ENCODE measurements at places on chromosomes 12 and 14.

DNA sequence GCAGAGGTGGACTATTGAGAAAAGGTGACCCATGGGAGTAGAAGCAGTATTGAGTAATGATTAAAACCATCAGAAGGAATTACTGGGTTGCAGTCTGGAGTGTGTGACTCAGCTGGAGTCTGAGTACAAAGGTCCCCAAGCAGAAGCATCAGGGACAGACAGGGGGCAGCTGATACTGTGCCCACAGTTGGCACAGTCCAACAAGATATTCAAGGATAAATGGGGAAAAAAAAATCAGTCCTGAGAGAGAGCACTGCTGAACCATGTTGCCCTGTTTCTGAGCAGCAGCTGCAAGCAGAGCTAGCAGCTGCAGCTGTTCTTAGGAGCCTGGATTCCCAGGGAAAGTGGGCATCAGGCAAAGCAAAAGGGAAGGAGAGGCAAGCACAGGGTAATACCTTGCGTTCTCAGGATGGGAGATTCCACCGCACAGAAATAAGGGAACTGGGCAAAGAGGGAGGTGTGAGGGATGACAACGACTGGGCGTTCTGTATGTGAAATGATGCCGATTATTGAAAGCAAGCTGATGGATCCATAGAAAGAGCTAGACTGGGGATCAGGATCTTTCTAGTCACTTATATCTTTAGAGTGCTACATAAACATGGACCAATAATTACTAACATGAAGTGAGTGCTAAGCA lies 17.7 kb downstream of the NEUROD4 start:
- no peak for DNase-seq

- no peak for DNase-seq
Observed at GRCh38 chr12:65879878-65880277, 55.6 kb downstream of the HMGA2 start.

- DNase-seq, result no peak
Observed at GRCh38 chr14:103849151-103849886, 1.9 kb upstream of the PPP1R13B start.

DNA sequence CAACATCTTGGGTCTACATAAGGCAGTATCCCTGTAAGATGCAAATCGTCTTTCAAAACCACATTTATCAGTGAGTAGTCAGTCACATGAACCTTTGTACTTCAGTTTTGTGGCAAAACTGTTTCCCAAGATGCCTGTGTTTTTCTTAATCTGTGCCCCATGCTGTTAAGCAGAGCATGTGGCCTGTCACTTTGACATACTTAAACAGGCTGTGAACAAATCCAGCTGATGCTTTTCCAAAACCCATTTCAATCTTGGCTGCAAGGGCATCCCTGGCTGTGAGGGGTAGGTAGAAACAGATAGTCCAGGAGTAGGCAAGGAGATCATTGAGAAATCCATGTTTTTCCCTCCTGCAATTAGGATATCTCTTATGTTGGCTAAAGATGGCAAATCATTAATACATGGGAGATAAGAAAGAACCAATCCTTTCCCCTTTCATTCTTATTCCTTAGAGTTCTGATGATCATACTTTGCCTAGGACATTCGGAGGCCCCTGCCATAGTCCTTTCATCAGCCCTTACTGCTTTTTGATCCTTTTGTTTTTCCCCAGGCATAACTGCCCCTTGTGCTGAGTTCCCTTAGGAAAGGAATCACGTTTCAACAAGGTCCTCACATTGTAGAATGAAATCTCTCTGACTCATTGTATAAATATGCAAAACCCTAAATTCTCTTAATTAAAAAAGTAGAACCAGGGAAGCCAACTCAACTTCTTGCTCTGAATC lies 121.1 kb upstream of the EEA1 start:
- DNase-seq, result no peak

GRCh38 chr12:57741844-57742738 lies 2.7 kb upstream of the TSPAN31 start:
- DNase-seq, result no peak

DNA sequence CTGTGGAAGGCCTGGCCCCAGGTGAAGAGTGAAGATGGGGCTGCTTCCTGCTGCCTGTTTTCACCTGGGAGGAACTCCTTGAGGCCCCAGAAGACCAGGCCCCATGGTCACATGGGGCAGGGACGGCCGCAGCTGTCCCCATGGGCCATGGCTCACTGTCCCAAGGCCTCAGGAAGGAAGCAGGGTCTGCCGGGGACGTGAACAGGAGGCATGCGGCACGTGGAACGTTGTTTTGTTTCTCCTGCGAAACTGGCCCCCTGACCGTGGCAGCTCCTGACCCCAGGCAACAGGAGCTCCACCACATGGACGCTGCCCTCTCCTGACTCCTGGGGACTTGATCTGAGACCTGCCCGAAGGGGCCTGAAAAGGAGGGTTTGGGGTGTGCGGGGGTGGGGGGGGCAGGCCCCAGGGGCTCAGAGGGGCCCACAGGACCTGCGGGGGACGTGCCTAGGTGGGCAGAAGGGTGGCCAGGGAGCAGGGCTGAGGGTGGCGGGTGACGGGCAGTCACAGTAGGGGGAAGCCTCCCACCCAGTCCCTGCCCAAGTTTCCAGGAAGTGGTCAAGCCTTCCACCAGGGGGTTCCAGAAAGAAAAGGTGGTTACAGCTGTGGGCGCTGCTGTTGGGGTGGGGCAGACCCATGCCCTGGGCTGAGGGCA lies 41.4 kb downstream of the LRCOL1 start:
- DNase-seq, result no peak

DNA sequence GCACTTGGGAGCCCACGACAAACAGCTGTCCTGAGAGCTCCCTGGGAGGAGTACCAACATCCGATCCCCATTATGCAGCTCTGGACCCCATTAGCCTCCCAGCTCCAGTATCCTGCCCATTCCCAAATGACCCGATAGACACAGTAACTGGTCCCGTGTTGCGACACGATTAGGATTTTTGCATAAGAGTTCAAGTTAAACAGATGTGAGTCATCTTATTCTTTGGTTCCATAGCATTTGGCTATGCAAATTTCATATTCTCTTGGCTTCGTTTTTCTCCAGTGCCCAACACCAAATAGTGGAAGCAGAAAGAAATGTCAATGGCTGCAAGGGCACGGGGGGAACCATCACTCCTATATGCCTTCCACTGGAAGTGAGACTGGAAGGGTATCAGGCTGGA lies 43.0 kb upstream of the LRRC10 start:
- no peak for DNase-seq

- DNase-seq, result no peak
Observed at GRCh38 chr12:64469455-64470142, 17.7 kb downstream of the TBK1 start.

- DNase-seq, result no peak
Observed at GRCh38 chr14:95685978-95686922, at the start of gene TCL1B. TCL1B (plus strand) TSS chr14:95686426; CDS start chr14:95686468, 42 bp downstream.

- DNase-seq, result no peak
Observed at GRCh38 chr14:57526942-57527341, 33.3 kb upstream of the CCDC198 start.

DNA sequence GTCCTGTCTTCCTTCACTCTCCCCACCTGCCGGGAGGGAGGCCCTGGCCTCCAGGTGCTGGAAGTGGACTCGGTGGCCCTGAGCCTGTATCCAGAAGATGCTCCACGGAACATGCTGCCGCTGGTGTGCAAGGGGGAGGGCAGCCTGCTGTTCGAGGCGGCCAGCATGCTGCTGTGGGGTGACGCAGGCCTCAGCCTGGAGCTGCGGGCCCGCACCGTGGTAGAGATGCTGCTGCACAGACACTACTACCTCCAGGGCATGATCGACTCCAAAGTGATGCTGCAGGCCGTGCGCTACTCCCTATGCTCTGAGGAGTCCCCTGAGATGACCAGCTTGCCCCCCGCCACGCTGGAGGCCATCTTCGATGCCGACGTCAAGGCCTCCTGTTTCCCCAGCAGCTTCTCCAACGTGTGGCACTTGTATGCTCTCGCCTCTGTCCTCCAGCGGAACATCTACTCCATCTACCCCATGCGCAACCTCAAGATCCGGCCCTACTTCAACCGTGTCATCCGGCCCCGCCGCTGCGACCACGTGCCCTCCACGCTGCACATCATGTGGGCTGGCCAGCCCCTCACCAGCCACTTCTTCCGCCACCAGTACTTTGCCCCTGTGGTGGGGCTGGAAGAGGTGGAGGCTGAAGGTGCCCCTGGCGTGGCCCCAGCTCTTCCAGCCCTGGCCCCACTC lies 8.8 kb downstream of the VRTN start:
- DNase-seq, result no peak

- no peak for DNase-seq
Observed at GRCh38 chr14:53890611-53891101, 66.0 kb downstream of the BMP4 start.

GRCh38 chr12:14995583-14996425 lies 23.0 kb downstream of the PDE6H start:
- no peak for DNase-seq

GRCh38 chr14:23577710-23578392 lies 739 bp downstream of the JPH4 start:
- DNase-seq, result no peak

- DNase-seq, result no peak
Observed at GRCh38 chr12:8594072-8594471, 18.6 kb downstream of the AICDA start.

DNA sequence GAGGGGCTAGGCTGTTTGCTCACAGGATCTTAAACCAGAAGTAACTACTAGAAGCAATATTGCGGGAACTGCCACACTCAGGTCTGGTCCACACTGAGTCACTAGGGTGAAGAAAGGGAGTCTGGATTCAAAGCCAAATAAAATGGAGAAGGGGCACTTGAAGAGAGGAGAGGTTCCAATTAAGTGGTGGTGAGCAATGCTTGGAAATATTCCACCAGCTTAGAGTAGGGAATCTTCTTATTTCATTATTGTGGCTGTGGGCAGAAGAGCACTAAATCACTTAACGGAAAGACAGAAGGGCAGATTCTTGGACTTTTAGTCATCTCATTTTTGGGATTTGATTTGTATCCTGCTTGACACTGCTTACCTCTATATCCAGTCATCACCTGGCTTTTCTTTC lies 48.6 kb upstream of the PPP1R12A start:
- DNase-seq, result no peak

GRCh38 chr14:33413381-33413780 lies 474.7 kb downstream of the NPAS3 start:
- DNase-seq, result no peak

- DNase-seq, result no peak
Observed at GRCh38 chr14:101922866-101923265, 41.5 kb upstream of the DYNC1H1 start.

- DNase-seq, result no peak
Observed at GRCh38 chr12:103558879-103559278, 28.2 kb upstream of the STAB2 start.

DNA sequence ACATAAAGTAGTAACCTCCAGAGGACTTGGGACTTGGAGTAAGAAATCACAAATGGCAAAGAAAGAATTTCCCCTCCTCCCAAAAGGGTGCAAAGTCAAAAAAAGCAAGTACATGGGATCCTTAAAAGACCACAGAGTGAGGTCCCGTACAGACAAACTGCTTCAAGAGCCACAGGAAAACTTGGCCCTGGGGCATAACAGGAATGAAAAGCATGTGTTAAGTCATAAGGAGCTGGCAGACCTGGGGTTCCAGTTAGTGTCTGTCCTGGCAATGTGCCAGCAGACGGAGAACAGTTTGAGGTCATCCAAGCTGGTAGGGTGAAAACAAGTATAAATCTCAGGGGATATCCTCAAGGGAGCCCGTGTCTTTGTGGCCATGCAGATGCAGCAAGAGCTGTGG lies 73.2 kb downstream of the HSD17B6 start:
- DNase-seq, result no peak

- DNase-seq, result no peak
Observed at GRCh38 chr14:31362746-31363145, 57.6 kb downstream of the HEATR5A start.

- DNase-seq, result no peak
Observed at GRCh38 chr12:71276541-71276940, 118.7 kb upstream of the TSPAN8 start.

DNA sequence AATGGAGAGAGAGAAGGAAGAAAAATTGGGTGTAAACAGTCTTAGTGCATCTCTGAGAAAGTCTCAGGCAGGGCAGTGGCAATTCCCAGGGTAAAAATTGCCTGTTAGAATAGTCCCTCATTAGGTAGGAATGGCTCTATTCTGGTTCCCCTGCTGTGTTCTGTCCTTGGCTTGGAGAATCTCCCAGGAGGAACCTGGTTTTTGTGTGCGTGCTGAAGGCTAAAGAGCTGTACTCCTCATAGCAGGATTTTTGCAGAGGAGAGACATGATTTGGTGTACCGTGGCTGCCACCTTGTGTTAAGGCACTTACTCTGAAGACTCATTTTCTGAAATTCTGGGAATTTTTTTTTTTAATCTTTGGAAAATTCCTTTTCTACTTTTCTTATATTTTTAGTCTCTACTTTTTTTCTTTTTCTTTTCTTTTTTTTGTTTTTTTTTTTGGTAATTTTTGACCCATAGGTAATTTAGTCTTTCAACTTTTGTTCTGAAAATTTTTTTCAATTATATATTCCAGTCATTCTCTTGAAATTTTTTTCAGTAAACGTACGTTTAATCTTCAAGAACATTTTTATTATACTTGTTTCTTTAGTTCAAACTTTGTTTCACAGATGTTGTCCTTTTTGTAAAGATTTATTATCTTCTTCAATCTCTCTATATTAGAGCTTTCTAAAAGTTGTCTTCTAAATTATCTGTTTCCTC lies 63.8 kb downstream of the FBXO33 start:
- peak; percentile 18 for DNase-seq

DNA sequence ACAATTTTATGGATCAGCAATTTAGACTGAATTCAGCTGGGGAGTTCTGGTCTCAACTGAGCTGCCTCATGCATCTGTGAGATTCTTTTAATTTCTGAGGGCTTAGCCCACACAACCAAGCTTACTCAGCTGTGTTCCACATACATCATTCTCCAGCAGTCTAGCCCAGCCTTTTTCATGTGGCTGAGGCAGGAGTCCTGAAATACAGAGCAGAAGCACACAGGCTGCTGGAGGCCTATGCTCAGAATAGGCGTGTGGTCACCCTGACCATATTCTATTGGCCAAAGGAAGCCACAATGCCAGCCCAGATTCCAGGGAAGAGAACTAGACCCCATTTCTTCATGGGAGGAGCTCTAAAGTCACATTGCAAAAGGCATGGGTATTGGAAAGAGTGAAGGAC lies 72.3 kb upstream of the DHRS4 start:
- DNase-seq, result no peak

- DNase-seq, result no peak
Observed at GRCh38 chr14:55889124-55889523, 229.1 kb upstream of the PELI2 start.

DNA sequence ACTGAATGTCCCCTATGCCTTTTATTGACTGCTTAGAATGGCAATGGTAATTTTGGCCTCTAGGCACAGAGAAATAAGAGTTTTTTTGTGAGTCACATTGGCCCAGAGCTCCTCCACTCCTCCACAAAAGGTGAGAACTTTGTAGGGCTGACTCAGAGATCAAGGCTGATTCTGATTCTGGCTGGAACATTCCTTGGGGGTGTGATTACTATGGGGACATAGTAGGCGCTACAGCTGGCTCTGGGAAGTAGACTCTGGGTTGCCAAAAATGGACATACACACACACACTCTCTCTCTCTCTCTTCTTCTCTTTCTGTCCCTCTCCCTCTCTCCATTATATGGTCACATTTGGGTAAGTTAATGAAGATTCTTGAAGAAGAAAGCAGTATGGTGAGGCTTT lies 174.6 kb upstream of the DDHD1 start:
- DNase-seq, result no peak
